ENCODE measurements at places on chromosomes 11 and 22. TPM values are rescaled to one million over a fixed set of nuclear protein-coding genes. Genes with fewer than 3 reads are reported as not detected.
A peak's percentile ranks its signal among the peaks of the same experiment; 100 is the strongest.

Gene RIC3
- 60.8 TPM for total RNA-seq

Gene APOBEC3H
- total RNA-seq: 1.0 TPM

Gene KCNE3
- 5.9 TPM for total RNA-seq

GRCh38 chr11:118914178-118914918 is 11.4 kb downstream of the BCL9L start:
- peak; percentile 55 for DNase-seq

GRCh38 chr22:44479662-44480061 is 18.4 kb downstream of the RTL6 start:
- no peak for DNase-seq

Gene DEPDC5
- total RNA-seq: 55.4 TPM

- DNase-seq: no peak
Observed at GRCh38 chr11:64170419-64170818, 4.5 kb upstream of the MACROD1 start.

- DNase-seq: peak; percentile 42
Observed at GRCh38 chr11:2266586-2267305, 3.6 kb downstream of the ASCL2 start.

DNA sequence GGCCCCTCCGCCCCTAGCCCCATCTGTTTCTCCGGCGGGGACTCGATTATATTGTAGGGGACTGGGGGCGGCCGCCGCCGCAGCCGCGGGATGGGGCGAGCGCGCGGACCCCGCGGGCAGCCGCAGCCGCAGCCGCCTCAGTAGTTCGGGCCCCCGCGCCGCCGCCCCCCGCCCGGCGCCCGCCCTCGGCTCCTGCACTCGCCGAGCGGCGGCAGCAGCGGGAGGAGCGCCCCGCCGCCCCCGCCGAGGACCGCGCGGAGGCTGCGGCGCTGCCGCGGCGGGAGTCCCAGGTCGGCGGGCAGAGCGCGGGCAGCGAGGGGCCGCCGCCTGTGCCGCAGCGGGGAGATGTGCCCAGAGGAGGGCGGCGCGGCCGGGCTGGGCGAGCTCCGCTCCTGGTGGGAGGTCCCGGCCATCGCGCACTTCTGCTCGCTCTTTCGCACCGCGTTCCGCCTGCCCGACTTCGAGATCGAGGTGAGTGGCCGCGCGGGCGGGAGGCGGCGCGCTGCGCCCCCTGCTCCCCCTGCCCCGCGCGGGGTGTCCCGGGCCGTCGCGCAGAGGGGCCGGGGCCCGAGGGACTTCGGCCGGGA is at the start of gene CECR2:
CECR2 (plus strand) TSS at position 22 of the 587 bp plus-strand sequence; CDS start at position 346, 324 bp downstream.
- no peak for DNase-seq

Gene ASPHD2
- total RNA-seq: 1.4 TPM

- DNase-seq: no peak
Observed at GRCh38 chr22:41507330-41508063, 36.8 kb downstream of the POLR3H start.

GRCh38 chr11:1559111-1559951 is 12.7 kb downstream of the DUSP8 start:
- peak; percentile 92 for DNase-seq

DNA sequence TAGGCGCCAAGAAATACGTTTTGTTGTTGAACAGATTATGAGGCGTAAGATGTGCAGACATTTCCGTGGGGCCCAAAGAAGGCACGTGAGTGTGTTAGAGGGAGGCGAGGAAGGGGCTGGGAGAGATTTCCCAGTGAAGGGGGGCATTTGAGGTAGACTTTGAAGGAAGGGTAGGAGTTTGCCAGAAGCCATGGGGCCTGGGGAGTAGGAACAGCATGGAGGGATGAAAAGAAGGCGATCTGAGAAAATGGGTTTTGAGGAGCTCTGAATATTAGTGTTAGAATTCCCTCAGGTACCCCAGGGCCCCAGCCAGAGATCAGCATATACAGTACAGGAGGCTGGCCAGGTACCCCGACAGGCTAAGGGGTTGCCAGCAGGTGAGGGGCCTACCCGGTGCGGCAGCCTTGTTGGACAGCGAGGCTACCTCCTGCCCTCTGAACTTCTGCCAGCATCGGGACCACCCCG is 414 bp upstream of the MIEF1 start:
- DNase-seq: no peak

Gene FIBIN
- total RNA-seq: 6.1 TPM

DNA sequence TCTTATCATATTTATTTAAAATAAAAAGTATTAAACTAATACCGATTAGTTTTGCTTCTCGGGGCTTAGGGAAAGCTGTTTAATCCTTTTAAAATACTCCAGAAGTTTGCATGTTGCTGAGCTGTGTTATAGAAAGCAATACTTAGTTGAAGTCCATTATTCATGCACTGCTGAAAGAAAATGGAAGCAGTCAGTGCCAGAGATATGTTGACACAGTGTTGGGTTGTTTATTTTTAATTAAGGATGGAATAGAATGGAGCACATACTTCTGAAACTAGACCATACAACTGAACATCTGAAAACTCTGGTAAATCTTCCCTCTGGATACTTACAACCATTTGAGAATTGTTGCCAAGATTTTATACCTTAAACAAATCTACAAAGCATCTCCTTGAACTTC is 282.7 kb upstream of the CCDC179 start:
- DNase-seq: no peak

DNA sequence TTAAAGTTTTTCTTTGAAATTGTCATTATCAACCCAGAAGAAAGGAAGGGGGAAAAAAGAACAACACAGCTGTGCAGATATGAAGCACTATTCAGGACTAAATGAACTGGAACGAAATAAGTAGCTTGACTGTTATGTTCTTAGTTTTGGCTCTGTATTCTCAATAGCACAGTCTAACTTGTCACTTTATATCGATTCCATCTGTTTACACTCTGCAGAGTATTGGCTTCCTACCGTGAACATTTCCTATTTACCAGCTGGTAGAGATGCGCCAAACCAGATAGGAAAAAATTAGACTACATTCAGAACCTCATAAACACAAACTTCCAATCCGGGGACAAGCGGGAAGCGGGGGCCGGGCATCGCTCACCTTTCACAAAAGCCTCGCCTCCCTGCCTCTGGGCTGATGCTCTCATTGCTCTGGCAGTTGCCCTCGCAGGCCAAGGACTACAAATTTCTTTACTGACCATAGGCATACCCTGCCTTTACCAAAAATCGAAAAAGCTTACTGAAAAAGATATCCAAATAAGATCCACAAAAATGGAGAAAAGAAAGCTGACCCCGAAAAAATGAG is 66.2 kb downstream of the EFCAB6 start:
- DNase-seq: no peak

Gene EHF
- total RNA-seq: 309 TPM

GRCh38 chr11:65884716-65885092 is 3.6 kb downstream of the FIBP start:
- peak; percentile 76 for DNase-seq

DNA sequence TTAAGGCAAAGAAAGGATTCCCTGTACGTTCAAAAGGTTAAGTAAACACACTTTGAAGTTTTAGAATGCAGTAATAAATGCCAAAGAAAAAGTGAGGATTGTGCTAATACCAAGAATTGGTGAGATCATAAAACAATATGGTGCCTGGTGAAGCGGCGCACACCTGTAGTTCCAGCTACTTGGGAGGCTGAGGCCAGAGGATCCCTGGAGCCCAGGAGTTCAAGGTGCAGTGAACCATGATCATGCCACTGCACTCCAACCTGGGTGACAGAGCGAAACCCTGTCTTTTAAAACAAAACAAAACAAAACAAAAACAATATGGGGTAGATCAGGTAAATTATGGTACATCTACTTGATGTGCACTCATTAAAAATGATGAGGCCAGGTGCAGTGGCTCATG is 73.4 kb upstream of the APOA1 start:
- no peak for DNase-seq

DNA sequence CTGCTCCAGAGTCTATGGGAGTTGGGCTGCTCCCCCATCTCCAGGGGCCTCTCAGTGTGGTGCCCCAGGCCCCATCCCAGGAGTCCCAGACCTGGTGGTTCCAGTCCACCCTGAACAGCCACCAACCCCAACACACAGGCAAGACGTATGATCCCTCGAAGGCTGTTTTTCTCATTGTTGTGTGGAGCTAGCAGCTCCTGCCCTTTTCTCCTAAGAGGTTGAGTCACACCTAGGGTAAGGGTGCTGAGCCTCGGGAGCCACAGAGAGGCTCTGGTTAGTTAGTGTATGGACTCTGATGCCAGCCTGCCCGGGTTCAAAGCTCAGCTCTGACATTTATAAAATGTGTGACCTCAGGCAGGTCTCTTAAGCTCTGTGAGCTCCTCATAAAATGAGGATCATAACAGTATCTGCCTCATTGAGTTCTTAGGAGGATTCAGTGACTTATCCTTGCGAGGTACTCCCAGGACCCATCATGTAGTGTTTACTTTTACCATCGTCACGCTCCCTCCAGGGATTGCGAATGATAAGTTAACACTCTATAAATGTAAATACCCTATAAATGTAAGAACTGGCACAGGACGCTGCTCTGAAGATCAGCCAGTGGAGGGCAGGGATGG is 47.2 kb downstream of the FBLN1 start:
- no peak for DNase-seq

Gene RNF169
- 21.6 TPM for total RNA-seq

DNA sequence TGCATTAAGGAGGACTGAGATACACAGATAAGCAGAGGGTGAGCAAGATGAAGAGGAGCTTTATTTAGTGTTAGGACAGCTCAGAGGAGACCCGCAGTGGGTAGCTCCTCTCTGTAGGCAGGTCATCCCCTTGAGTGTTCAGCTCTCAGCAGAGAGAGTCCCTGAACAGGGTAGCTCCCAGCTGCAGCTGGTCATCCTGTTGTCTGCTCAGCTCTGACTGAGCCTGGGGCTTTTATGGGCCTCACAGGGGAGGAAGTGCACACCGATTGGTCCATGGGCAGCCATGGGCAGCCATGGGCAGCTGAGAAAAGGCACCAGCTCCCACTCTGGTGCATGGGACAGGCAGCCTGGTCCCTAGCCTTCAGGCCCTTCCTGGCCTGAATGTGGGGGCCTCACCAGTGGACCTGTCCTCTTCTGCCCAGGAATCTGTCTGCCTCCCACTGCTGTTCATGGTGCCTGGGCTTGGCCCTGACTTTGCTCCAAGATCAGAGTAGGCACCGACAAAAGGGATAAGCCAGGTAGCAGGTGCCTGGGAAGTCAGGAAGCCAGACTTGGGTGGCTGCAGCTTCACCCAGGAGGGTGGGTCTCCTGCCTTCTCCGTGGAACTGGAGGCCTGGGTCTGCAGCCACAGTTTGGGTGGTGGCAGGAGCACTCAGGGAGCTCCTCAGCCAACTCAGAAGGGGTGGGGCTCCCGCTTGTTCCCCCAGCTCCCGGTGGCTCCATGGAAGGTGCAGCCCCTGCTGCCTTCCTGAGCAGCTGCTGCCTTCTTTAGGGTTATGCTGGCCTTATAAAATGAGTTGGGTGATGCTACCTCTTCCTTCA is 54.7 kb downstream of the MYEOV start:
- peak; percentile 22 for DNase-seq

Gene MRGPRE
- total RNA-seq: 0.81 TPM

GRCh38 chr11:93340223-93340622 is 9.7 kb downstream of the DEUP1 start:
- no peak for DNase-seq

Gene NLRP14
- 0.57 TPM for total RNA-seq

- DNase-seq: peak; percentile 56
Observed at GRCh38 chr11:72812967-72813739, 1.1 kb upstream of the ATG16L2 start.

GRCh38 chr11:12840871-12841660 is 166.8 kb downstream of the TEAD1 start:
- DNase-seq: no peak

DNA sequence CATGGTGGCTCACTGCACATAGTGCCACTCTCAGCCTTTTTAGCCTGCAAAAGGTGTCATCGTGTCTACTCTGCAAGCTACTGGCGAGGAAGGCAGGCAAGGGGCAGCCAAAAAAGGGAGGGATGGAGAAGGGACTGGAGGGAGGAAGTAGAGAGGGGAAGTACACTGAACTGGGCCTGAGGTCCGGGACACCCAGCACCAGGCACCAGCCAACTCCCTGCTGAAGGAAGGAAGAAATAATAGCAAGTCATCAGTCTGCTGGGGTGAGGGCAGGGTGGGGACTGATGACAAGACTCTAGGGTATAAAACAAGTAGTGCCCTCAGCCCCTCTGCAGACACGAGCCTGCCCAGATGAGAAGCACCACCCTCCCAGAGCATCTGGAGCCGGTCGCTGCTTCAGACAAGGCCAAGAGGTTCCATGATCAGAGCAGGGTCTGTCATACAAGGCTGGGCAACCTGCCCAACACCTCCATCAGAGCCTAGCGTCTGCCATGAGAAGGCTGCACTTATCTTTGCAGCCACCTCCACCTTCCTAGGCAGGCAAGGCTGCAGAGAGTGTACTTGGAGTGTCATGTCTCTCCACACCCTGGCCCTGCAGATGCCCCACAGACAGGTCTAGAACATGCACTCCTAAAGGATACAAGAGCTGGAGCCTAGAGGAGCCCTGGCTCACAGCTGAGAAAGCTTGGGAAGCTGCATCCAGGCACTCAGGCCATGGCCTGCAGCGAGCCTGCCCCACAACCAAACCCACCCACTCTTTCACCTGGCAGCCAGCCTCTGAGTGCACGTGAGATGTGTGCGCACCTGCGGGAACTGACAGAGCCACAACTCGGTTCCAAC is 9.0 kb upstream of the COMT start:
- DNase-seq: no peak

Gene OR8G5
- not detected for total RNA-seq

- no peak for DNase-seq
Observed at GRCh38 chr11:17991783-17992433, 20.9 kb downstream of the SERGEF start.

GRCh38 chr11:69086152-69087132 is 37.7 kb downstream of the TPCN2 start:
- no peak for DNase-seq

DNA sequence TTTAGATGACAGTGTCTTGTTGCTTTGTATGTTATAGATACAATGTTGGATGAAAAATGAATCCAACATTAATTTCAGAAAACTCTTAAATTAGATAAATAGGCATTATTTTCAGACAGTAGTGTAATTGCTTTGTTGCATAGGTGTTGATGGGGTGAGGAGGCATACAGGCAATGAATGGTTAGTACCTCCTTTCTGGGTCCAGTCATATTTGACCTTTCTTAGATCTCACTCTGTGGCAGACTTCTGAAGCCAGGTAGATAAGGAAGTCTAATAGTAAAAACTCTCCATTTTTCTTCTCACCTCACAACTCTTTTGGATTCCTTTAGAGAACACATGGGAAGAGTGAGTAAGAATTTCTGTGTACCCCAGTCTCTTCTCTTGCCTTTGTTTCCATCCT is 31.8 kb downstream of the BIRC2 start:
- no peak for DNase-seq

DNA sequence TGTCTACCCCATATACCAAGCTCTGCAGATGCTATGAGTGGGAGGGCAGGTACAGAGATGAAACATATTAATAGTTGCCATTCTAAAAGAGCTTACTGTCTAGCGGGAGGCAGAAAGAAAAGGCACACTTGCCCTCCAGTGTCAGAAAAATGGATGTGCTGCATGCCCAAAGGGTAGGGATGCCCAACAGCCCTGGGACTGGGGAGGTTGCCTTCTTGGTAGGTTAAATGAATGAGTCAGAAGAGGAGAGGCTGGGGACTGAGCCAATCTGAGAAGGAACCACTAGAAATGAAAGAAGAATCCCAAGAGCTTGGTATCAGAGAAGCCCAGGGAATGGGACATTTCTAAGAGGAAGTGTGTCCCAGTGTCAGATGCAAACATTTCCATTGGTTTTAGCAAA is 1.2 kb downstream of the BIRC3 start:
- no peak for DNase-seq
